Stimulated activated CD4-positive, alpha-beta T cell treated with anti-CD3 and anti-CD28 coated beads, Interleukin-1b, Interleukin-23, amount 100 ng/mL, for 1 hour (primary cell): ENCODE measurements at places on chromosomes 4 and X.

DNA sequence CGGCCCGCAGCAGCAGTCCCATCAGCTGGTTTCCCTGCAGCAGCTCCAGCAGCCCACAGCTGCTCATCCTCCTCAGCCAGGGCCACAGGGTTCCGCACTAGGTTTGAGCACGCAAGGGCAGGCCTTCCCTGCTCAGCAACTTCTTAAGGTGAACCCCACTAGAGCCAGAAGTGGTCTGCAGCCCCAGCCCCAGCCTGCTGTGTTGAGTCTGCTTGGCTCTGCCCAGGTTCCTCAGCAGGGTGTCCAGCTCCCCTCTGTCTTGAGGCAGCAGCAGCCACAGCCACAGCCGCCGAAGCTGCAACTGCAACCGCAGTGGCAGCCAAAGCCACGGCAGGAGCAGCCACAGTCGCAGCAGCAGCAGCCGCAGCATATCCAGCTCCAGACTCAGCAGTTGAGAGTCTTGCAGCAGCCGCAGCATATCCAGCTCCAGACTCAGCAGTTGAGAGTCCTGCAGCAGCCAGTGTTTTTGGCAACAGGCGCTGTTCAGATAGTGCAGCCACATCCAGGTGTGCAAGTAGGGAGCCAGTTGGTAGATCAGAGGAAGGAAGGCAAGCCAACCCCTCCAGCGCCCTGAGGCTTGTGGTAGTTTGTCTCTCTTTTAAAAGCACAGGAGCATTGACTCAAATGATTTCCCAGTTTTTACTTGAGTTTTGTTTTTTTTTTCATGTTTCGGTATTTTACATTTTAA is 4.6 kb downstream of the SUPT20HL1 start:
- no peak for DNase-seq

DNA sequence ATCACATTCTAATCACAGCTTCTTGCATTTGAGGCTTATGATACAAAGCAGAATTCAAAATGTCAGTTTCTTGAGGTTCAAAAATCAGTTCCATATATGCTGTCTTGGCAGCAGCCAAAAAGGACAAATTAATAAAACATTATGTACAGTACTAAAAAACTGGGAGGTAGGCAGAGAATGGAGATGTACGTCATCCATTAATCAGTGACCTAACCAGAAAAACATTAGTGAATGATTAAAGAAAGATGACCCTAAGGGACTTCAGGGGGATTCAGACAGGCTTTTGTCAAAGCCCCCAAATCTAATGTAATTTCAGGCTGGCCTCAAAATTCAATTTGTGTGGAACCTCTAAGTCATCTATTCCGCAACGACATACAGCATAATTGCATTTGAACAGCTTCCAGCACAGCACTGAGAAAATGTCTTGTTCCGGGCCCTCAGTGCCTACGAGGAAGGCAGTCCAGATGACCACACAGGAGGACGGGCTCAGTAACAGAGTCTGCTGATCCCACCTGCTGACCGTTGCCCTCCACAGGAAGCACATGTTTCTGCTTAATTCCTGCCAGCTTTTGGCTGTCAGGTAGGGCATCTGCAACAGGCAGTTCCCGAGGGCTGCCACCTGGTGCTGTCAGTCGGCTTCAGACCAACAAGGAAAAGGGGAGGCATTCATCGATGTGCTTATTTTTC is 83.8 kb upstream of the HHIP start:
- DNase-seq: no peak

- DNase-seq: no peak
These were observed 32.0 kb downstream of the ZNF185 start for GRCh38 chrX:152929898-152930297.

GRCh38 chr4:143512978-143513313 is 556 bp upstream of the SMARCA5 start:
- no peak for DNase-seq

- DNase-seq: no peak
These were observed 69.7 kb downstream of the PPP3CA start for GRCh38 chr4:101277671-101278070.

- DNase-seq: no peak
These were observed 151.8 kb downstream of the SPATA18 start for GRCh38 chr4:52202931-52203330.

GRCh38 chrX:112078606-112079005 is 4.0 kb downstream of the TRPC5 start:
- no peak for DNase-seq

- DNase-seq: no peak
These were observed 2.8 kb downstream of the TMPRSS11D start for GRCh38 chr4:67880866-67881610.

DNA sequence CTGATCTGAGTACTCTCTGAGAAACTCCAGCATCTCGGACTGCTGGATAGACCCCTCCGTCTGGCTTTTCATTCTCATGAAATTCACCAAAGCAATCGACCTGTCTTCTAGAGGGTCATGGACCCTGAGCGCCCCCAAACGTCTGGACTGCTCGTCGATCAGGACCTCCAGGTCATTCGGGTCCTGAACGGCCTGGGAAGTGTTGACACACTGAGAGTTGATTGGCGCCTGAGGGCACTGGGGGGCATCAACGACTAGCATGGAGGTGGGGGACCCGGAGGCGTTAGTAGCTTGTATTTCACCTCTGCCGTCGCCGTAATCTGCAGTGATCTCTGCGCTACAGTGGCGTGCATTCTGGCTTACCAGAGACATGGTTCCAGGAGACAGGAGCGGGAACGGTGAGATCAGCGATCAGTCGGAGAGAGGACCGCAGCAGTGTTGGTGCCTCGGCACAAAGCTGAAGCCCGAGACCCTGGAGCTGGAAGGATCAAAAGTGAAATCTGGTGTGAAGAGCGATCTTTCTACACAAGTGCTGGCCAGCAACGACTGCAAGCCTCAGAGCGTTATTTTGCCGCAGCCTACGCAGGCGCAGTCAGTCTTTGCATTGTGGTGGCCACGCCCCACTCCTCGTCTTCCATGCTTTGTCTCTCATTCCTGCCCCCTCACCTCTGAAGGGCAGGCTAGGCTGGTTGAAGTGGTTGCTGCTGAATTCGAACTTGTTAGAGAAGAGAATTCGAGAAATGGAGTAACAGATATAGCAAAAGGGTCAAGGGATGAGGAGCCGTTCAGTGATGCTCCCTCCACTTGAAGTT is at the start of gene MAGEE2:
MAGEE2 (minus strand) TSS at position 575 of the 812 bp plus-strand sequence; CDS start at position 372, 203 bp downstream.
- DNase-seq: no peak

DNA sequence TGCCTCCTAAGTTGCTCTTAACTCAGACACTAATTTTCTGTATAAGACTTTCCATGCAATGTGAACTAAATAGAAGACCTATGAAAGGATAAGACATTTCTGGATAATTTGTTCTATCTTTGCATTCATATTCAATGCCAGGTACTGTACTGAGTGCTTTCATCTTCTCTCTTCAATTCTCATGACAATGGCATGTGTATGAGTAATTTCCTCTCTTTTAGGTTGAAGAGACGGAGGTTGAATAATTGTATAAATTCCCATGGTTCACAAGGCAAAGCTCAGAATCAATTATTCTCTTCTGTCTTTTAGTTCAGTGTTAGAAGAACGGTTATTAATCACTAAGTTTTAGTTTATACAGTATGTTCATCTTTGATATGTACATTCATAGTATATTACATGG is 29.3 kb upstream of the CFAP299 start:
- no peak for DNase-seq
